ENCODE measurements at places on chromosomes 5 and 9. TPM values are rescaled to one million over a fixed set of nuclear protein-coding genes. Genes with fewer than 3 reads are reported as not detected.

Gene ORM2
- not detected for total RNA-seq

Gene RETREG1
- 39.2 TPM for total RNA-seq

Gene GABRG2
- total RNA-seq: 19.2 TPM

Gene MSX2
- 0.82 TPM for total RNA-seq

Gene MYMK
- total RNA-seq: 2.1 TPM

Gene AKNA
- 44.6 TPM for total RNA-seq

Gene ANXA2R
- 1.8 TPM for total RNA-seq

Data from camera-type eye (tissue), 1 donor.